ENCODE measurements at places on chromosomes 7 and 10.
A peak's percentile ranks its signal among the peaks of the same experiment; 100 is the strongest.

DNA sequence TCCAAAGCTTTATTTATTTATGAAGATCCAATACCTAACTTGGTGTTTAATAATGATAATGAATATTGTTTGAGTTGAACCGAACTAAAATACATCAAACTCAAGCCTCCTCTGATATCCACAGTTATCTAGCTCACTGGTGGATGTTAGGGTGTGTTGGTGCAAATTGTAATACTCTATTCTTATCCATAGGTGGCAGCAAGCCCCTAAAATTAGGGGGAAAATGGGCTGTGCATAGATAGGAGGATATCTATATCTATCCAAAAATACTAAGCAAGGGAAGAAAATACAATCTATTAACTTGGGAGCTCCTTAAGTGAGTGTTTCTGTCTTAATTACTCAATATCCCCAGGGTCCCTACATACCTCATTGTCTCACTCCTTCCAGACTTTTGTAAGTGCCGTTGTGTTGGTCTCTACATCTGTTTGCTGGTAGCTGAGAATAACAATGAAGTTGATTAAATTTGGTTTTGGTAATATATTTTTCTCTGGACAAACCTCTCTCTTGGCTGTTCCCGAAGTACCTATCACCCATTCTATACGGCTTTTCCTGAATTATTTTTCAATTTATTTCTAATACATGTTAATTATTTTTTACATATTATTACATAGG lies 55.0 kb upstream of the VWDE start:
- peak; percentile 82 for DNase-seq

GRCh38 chr10:7707102-7707501 lies 4.0 kb downstream of the ITIH2 start:
- no peak for DNase-seq

GRCh38 chr7:157606140-157606539 lies 269.3 kb downstream of the DNAJB6 start:
- DNase-seq: no peak

DNA sequence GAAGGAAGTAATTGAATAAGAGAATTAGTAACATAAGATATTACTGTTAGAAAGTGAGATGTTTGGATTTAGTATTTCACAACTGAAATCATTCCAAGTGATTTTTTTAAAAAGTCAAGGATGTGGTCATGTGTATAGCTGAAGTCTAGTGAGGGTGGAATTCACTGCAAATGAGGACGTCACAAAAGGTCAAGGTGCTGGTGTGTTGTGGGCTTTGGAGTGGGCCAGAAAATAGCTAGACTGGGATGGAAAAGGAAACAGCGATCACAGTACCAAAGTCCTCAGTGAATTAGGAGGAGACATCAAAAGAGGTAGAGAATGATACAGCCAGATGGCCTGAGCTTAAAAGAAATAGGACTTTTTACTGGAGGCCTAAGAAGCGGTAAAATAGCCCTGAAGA lies 272.8 kb downstream of the DYNC1I1 start:
- no peak for DNase-seq

- DNase-seq: no peak
Measured at GRCh38 chr10:49751636-49752510, 10.2 kb downstream of the OGDHL start.

- peak; percentile 88 for DNase-seq
Measured at GRCh38 chr10:31759124-31759798, 169.4 kb downstream of the ARHGAP12 start.

DNA sequence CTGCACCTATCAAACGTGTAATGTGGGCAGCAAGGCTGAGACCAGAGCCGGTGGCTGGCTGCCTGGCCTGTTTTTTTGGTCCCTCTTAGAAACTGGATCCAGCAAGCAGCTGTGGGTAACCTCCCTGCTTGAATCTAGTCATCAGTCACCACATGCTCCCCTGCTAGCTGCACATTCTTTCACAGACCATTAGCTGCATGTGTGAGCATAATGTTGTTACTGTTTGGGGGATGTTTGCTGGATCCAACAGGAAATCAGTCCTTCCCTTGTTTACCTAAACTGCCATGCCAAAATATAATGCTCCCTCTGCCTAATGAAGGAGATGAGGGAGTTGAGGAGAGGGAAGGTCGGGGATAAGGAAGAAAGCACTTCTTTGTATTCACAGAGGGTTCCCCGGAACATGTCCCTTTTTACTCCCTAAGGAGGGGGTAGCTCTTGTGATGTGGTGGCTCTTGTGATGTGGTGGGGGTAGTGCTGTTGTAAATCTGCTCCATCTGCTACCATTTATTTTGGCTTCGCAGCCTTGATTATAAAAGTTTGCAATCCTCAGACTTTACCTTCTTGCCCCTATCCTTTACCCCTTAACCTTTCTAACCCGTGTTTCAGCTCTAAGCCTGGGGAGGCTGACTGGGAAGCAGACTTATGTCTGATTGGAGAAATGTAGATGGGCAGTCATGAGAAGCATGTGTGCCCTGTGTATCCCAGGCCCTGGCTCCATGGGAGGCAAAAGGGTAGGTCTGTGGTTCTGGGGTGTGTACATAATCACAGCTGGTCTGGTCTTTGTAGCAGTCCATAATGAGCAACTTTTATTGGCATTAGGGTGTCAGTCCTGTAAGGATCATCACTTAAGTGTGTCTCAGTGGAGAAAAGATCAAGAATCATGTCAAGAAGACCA lies 20.8 kb downstream of the LOXL4 start:
- no peak for DNase-seq

- no peak for DNase-seq
Measured at GRCh38 chr7:148701414-148701813, 2.7 kb downstream of the CUL1 start.

DNA sequence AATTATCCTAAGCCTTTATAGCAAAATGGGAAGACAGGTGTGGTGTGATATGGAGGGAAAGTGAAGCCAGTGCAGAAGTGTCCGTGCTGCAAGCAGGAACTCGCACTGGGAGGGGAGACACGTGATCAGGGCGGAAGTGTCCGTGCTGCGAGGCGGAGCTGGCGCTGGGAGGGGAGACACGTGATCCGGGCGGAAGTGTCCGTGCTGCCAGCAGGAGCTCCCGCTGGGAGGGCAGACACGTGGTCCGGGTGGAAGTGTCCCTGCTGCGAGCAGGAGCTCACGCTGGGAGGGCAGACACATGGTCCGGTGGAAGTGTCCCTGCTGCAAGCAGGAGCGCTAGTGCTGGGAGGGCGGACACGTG lies 40.5 kb upstream of the PRKAR1B start:
- no peak for DNase-seq

DNA sequence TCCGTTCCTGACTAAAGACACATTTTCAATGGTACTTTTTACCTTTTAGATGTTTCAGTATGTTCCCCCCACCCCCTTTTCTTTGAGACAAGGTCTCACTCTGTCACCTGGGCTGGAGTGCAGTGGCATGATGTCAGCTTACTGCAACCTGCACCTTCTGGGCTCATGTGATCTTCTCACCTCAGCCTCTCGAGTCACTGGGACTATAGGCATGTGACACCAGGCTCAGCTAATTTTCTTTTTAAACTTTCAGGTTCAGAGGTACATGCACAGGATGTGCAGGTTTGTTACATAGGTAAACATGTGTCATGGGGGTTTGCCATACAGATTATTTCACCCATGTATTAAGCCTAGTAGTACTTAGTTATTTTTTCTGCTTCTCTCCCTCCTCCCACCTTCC lies 99.3 kb upstream of the RPA3 start:
- peak; percentile 80 for DNase-seq

DNA sequence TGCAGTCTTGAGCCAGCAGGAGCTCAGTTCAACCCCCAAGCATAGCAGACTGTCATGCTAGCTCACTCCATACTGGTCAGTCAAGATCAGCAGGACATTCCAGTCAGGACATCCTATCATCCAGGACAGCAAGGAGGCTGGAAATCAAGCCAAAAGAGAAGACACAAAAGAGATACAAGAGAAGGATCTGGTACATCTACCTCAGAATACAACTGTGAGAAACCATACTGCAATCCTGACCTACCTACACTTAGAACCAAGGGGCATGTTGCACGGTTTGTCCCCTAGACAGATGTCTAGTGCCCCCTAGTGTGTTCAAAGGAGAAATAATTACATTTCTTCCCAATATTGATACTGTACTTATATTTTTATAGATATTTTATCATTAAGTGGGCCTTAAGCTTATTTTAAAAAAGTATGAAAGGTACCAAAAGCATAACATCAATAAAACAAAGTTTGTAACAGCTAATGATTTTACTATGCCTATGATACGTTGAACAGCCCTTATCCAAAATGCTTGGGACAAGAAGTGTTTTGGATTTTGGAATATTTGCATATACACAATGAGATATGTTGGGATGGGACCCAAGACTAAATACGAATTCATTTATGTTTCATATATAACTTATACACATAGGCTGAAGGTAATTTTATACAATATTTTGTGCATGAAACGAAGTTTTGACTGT lies 26.7 kb downstream of the ERCC6 start:
- peak; percentile 71 for DNase-seq

GRCh38 chr10:124879136-124879535 lies 62.8 kb upstream of the ZRANB1 start:
- no peak for DNase-seq

DNA sequence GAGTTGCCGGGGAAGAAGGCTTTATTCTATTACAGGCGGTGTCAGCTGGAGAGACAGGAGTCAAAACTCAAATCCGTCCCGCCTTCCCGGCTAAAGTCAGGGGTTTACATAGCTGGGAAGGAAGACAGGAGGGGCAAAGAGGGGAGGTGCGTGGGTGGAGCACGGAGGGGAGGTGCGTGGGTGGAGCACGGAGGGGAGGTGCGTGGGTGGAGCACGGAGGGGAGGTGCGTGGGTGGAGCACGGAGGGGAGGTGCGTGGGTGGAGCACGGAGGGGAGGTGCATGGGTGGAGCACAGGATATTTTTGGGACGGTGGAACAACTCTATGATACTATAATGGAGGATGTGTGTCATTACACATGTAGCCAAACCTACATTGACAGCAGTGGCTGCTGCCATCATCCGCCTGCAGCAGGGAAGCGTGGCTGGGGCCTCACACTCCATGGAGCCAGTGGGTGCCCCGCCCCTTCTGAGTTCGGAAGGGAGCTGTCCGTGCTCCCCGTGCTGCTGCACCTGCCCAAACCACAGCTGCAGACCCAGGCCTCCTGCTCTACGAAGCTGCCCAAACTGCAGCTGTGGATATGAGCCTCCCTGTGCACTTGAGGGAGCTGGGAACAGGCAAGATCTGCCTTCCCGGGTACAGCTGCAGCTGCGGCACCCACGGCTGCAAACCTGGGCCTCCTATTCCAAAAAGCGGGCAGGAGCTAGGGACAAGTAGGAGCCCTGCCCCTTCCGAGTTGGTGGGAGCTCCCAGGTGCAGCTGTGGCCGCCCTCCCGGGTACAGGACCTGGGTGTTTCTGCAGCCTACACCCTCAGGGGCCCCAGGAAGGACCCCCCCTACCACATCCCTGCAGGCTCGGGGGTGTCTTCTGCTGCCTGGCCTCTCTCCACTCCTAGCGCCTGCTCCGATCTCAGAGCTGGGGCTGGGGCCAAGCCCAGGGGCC lies 119.4 kb downstream of the DYNC2I1 start:
- DNase-seq: peak; percentile 91

DNA sequence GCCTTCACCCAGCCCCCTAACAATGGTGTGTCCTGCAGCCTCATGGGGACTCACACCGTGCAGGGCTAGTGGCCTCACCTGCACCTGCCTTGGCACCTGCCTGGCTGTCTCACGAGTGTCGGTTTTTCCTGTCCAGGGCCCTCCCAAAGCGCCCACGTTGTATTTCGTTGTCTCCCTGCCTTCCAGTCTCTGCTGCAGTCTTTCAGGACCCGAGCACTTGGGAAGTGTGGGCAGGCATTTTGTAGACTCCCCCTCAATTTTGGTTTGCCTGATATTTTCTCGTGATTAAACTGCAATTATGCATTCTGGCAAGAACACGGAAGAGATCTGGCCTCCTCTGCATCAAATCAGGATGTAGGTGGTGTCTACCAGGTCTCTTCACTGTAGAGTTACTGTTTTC lies 17.9 kb downstream of the BNIP3 start:
- no peak for DNase-seq

DNA sequence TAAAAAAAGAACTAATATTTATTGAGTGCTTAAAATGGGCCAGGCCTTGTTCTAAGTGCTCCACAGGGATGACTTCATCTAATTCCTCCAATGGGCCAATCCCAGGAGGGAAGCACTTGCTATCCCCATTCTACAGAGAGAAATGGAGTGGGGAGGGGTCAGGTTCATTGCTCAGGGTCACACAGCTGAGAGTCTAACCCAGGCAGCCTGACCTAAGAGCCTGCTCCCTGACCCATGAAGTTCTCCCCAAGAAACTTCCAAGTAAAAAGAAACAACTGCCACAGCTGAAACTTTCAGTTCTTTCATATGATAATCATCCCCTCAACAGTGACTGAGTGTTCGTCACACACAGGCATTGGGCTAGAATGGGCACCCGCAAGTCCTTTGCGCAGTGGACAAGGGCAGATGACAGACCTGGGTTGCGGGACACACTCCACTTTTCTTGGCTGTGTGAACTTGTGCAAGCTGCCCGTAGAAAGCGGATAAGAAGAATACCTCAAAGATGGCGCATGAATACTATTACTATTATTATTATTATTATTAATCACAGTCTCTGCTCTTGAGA lies 39.7 kb downstream of the BEND7 start:
- no peak for DNase-seq

DNA sequence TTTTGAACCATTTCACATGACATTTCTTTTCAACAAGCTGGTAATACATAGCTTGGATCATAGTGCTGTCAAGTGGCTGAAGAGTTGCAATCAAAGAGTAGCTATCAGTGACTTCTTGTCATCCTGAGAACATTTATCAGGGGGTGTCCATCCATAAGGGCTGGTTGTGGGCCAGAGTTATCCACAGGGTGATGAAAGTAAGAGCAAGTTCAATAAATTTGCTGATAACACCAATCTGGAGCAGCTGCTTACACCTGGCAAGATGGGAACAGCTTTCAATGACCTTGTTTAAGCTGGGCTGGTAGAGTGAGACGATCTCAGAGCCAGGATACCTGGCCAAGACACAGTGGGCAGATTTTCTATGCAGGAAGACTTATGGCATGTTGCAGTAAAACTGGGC lies 96.3 kb upstream of the IMMP2L start:
- no peak for DNase-seq

- DNase-seq: peak; percentile 56
Measured at GRCh38 chr10:5582736-5583135, 58.0 kb downstream of the CALML3 start.

DNA sequence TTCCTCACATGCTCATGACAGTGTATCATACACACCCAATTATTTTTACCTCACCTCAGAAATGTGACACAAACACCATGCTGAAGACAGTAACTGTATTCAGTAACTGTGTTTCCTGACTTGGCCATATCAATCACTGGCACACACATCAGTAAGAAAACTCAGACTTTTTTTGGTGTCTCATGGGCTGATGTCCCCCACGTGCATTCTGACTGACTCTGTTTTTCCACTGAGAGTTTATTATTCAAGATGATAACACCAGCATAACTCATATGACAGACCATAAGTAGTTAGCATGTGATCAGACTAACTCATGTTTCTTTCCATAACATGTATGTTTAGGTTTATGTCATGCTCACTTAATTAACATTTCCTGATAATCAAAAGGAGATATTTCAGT lies 124.8 kb downstream of the CD36 start:
- DNase-seq: no peak

GRCh38 chr7:93030605-93031225 lies 87.1 kb downstream of the SAMD9 start:
- DNase-seq: no peak

GRCh38 chr7:94595717-94596116 lies 60.2 kb downstream of the SGCE start:
- no peak for DNase-seq
